ENCODE measurements at places on chromosomes 12 and 14.

DNA sequence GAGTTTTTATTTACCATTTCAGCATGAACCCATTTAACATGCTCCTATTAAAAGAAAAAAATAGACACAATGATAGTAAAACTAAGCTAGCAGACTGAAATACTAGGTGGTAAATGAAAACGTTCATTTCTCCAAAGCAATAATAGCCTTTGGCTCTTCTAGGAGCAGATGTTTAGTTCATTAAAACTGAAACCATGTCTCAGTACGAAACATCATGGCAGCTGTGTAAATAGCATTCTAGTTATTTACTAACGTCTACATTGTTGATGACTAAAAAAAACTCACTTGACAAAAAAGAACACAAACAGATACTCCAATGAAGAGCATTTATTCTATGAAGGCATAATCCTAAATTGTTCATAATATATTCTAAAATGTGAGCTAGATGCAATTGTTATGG, 17.9 kb downstream of the RECQL start:
- DNase-seq: peak; percentile 73

GRCh38 chr14:35287431-35288013, 4.7 kb upstream of the PSMA6 start:
- DNase-seq: peak; percentile 20

DNA sequence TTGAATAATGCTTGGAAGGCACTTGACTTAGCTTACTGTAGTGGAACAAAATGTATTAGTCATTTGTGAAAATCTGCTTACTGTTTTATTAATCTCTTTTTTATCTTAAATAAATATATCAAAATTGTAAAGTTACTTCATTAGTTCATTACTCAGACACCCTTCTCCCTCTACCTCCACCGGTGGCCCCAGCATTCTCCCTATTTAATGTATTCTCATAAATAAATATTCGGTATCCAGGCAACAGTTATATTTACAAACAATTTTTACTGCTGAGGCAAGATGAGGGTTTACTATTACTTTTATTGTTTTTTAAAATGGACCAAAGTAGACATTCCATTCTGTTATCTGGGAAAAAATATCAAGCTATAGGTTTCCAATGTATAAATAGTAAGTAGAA, 19.6 kb upstream of the ALX1 start:
- DNase-seq: no peak

DNA sequence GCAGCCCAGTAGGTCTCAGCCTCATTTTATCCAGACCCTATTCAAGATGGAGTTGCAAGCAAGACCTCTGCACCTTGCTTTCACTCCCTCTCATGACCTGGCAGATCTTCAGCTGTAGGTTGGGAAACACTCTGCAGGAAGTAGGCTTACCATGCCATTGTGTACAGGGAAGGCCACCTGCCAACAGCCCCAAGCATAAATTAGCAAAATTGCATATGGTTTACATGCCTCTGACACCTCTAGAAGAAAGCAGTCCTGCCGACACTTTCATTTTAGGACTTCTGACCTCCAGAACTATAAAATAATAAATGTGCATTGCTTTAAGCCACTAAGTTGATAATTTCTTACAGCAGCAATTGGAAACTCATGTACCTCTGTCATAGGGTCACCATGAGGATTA, 96.9 kb downstream of the SLC15A4 start:
- DNase-seq: peak; percentile 88

DNA sequence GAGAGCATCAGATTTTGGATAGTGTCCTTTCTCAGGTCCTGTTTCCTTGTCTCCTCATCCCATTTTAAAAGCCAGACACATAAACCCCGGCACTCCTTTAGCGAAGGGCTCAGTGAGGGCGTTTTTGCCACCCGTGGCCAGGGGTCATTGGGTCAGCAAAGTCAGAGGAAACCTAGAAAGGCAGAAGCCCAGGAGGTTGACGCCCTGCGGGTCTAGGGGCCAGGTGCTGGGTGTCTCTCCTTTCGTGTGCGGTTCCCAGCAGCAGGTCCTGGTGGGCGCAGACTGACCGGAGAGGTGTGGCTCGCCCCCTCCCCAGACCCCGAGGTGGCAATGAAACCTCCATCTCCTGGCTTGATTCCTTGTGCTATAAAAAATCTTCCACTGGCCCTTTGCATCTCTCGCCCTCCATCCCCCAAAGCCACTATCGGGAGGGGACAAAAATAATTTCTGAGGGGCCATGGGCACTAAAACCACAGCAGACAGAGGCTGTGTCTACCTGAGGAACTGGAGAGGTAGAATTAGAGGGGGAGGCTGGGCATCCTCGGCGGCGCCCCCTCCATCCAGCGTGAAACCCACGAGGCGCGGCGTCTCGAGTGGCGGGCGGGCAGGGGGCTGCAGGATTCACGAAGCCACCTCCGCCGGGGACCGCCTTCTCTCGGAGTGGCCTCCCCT, 858 bp upstream of the FRMD6 start:
- peak; percentile 86 for DNase-seq

DNA sequence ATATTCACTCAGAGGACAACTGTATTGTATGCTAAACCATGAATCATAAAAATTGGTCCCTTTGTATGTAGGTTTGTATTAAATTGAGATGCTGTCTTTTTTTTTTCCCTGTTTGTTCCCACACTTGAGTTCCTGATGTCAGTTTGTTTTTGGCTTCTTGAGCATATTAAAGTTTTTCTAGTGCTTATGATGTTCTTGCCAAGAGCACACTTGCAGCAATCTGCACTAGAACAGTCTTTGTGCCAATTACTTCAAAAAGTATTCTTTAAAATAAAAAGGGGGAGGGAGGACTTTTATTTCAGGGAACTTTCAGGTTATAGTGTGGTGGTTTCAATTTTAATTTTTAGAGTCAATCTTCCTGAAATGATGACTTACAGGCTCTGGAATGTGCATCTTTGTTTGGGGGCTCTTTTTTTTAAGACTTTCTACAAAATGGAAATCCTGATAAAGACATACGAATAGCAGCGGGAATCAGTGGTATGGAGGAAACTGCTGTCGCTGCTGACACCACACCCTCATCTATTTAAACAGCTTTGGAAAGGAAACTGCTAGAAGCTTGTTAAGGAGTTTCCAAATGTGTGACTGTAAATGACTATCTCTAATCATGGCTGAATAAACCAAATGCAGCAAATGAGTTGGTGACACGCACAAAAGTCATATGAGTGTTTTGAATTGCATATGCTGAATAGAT, 188.6 kb downstream of the EGLN3 start:
- DNase-seq: no peak

- peak; percentile 54 for DNase-seq
Measured at GRCh38 chr14:37816135-37816534, 220.7 kb downstream of the TTC6 start.

- peak; percentile 80 for DNase-seq
Measured at GRCh38 chr14:73633116-73634010, 11.4 kb upstream of the DNAL1 start.

GRCh38 chr12:114685320-114685781, 1.4 kb upstream of the TBX3 start:
- DNase-seq: no peak

DNA sequence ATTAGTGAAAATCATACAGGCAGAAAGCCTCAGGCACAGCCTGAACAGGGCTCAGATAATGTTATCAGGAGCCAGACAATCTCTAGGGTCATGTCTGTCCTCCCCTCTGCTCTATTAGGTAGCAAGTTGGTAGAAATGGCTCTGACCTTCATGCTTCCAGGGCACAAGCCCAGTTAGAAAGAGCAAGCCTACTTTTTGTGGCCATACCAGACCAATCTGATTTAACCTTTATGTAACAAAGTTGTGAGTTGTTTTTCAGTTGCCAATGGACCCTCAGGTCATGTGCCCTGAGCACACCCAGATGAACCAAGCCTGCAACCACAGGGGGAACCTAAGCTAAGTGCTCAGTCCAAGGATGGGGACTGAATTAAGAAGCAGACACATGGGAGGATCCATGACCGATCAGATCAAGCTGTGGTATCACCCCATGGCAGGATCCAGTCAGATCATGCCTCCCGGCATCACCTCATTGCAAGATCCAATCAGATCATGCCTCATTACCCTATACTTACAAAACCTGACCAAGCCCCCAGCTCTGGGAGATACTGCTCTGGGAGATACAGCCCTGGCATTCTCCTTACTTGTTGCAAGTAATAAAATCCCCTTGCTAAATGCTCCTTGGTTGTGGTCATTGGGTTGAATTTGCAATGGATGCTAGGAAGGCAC, 18.8 kb upstream of the HIGD1C start:
- DNase-seq: no peak

DNA sequence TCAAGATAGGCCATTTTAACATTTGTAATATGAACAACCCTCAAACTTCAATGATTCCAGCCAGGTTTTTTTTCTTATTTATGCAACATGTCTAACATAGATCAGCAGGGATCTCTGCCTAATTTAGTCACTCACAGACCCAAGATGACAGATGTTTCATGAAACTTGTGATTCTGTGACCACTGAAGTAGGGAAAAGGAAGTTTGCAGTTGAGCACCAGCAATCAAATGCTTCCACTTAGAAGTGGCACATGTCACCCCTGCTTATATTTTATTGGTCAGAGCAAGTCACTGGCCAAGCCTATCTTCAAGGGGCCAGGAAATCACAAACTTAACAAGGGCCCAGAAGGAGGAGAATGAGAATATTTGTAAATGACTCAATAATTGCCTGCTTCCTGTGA, 150.6 kb downstream of the BCAT1 start:
- peak; percentile 7 for DNase-seq

DNA sequence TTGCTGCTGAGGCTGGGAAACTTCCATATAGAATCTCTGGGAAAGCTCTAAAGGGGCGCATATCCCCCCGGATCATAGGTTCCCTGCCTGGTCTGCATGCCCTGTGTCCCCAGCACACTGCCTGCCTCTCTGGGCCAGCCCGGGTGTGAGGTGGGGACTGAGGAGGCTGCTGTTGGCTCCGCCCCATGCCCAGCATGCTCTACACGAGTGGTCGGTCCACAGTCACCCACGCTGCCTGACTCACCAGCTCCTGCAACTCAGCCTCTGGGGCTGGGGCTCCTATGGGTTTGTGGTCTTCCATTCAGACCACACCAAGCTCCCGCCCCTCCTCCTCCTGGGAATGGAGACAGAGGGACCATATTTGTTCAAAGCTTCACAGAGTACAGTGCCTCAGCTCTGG, 88.5 kb upstream of the ANO2 start:
- DNase-seq: no peak

- peak; percentile 83 for DNase-seq
Measured at GRCh38 chr14:74618078-74618952, 6.3 kb upstream of the LTBP2 start.

DNA sequence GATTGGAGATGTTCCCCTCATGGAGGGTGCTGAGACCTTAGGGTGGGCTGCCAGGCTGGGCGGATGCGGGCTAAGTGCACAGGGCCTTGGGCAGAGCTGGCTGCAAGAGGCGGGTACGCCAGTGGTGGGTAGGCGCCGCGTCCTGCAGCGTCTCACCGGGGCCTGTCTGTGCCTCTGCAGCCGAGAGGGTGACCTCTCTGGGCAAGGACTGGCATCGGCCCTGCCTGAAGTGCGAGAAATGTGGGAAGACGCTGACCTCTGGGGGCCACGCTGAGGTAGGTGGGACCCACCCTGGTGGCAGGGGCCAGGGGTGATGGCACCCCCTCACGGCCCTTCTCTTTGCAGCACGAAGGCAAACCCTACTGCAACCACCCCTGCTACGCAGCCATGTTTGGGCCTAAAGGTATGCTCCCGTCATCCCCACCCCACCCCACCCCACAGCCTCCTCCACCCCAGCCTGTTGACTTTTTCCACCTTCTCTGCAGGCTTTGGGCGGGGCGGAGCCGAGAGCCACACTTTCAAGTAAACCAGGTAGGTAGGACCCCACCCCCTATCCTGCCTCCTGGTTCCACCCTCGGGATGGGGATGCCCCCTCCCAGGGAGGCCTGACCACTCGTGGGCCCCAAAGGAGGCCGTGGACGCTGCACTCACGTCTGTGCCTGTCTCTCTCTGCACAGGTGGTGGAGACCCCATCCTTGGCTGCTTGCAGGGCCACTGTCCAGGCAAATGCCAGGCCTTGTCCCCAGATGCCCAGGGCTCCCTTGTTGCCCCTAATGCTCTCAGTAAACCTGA, 1.5 kb downstream of the CRIP1 start:
- DNase-seq: no peak

GRCh38 chr12:76860256-76860655, 18.6 kb downstream of the CSRP2 start:
- no peak for DNase-seq

DNA sequence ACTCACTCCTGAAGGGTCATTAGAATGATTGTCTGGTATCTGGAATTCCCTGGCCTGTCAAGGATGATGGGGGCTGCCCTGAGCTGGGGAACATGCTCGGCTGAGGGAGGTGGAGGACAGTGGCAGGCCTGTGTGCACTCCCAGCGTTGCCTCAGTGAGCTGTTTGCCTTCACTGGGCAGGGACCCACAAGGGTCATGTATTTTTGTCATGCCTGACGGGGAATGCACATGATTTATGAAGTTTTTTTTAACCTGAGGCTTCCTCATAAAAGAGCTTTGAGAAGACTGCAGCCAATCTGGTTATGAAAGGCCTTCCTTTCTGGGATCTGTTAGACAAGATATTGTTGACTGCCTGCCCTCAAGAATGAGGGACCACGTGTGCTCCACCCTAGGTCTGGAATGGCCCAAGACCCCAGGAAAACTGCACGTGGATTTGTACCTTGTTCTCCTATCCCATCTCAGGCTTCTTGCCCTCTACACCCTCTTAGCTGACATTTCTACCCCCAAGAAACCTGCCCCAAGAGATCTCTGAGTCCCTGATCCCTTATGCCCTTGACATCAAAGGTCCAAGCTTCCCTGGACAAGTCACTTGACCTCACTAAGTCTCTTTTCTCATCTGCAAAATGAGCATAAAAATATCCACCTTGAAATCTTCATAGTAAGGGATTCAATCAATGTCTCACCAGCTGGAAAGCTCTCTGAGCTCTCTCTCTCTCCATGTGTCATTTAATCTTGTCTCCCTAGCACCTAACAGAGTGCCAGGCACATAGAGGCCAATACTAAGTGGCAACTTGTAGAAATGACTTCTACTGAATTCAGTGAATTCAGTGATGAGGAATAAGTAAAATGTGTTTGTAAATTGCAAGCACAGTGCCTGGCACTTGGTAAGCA, 24.5 kb upstream of the COL2A1 start:
- peak; percentile 45 for DNase-seq

GRCh38 chr12:113222730-113223531, 1.7 kb downstream of the TPCN1 start:
- peak; percentile 97 for DNase-seq

DNA sequence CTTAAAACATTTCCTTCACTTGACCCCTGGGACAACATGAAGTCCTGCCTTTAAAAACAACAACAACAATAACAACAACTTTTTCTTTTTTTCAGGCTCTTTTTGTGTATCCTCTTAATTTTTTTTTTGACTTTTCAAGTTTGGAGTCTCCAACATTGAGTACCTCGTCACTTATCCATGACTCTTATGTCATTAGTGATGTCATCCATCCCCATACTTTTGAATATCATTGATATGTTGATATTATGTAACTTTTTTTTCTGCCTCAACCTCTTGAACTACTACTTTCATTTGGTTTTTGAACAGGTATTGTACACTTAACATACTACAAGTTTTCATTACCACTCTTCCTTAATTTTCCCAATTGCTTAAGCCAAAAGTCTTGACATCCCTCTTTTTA, 143.0 kb upstream of the ATXN7L3B start:
- no peak for DNase-seq

- DNase-seq: no peak
Measured at GRCh38 chr12:1876086-1876485, 42.4 kb downstream of the CACNA2D4 start.

Data from NCI-H69 (cell line).